ENCODE measurements at places on chromosomes 11 and 22. TPM values are rescaled to one million over a fixed set of nuclear protein-coding genes. Genes with fewer than 3 reads are reported as not detected.

DNA sequence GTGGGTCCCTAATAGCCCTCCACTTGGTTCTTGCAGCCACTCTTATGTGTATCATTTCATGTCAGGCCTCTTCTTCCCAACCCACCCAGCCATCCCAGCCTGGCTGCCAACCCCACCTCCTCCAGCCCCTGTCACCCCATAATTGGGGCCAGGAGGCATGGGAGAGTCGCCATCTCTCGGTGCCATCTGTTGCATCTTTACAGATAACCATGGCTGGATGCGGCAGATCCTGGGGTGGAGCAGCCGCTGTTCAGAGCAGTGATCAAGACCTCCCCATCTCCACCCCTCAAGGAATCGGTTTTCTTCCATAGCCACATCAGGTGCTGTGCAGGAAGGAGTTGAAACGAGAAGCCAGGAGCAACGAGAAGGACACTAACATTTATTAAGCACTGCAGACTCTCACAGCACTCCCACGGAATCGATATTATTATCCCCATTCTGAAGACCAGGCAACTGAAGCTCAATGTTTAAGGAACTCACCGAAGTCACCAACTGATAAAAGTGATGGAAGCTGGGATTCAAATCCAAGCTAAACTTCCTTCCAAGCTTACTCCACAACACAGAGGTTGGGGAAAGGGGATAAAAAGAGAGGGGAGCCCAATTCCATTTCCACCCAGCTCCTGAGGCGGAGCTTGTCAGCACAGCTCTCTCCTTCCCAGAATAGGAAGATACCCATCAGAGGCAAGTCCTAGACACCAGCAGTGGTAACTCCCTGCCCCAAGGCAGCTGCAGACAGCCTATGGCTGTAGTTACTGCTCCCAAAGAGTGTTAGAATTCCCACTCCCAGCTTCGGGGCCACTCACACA lies 2.7 kb downstream of the SLC43A1 start:
- H3K4me3 ChIP-seq: no peak overlapping the region
- peaks cover 4% of the 10 kb centered on the region for H3K4me1 ChIP-seq
- H3K36me3 ChIP-seq: no peaks in the 10 kb centered on the region

GRCh38 chr11:111336582-111337256 lies 38.4 kb downstream of the POU2AF3 start:
- no peaks in the 10 kb centered on the region for H3K27me3 ChIP-seq
- peaks cover 12% of the 10 kb centered on the region for H3K4me1 ChIP-seq
- no peaks in the 10 kb centered on the region for H3K36me3 ChIP-seq
- no peak overlapping the region for H3K4me3 ChIP-seq
- H3K27ac ChIP-seq: no peak overlapping the region

Gene CADM1
- 49.6 TPM for total RNA-seq

DNA sequence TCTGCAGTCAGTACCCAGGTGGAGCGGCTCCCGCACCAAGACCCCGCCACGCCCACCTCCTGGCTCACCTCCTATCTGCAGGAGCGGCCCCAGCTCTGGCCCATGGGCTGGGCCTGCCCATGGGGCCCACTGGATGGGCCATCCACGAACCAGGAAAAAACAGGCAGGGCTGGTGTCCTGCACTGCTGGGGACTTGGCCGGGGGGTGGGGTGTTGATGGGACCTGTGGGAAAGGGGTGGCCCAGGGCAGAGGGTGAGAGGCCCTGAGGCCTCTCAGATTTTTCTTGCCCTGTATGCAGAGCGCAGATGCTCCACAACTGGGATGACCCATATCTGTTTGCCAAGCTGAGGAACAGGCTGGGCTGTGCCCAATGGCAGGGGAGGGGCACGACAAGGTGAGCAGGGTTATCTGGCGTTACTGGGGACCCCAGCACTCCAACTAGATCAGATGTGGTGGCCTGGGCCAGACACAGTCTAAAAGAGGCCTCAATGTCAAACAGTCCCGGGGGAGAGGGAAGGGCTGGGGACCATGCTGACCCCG lies 2.7 kb upstream of the PIM3 start:
- no peak overlapping the region for H3K27ac ChIP-seq
- DNase-seq: no peak
- H3K4me3 ChIP-seq: no peak overlapping the region

DNA sequence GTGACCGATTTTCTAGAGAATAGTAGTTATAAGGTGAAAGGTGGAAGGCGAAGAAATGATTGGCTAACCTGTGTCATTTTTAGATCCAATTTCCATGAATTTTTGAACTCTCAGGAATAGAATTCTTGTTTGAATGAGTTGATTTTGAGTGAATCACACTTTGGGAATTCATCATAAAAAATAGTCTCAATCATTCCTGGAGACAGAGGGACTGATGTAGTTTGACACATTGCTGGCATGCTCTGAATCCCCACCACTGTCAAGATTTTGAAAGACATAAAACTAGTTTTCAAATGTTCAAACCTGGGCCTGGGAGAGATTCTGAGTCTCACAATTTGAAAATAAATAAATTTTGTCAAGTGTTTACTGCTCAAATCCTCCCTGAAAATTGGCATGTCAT lies 861.4 kb upstream of the RAG2 start:
- H3K4me1 ChIP-seq: no peaks in the 10 kb centered on the region
- no peaks in the 10 kb centered on the region for H3K36me3 ChIP-seq
- no peak overlapping the region for H3K27ac ChIP-seq
- H3K4me3 ChIP-seq: no peak overlapping the region

DNA sequence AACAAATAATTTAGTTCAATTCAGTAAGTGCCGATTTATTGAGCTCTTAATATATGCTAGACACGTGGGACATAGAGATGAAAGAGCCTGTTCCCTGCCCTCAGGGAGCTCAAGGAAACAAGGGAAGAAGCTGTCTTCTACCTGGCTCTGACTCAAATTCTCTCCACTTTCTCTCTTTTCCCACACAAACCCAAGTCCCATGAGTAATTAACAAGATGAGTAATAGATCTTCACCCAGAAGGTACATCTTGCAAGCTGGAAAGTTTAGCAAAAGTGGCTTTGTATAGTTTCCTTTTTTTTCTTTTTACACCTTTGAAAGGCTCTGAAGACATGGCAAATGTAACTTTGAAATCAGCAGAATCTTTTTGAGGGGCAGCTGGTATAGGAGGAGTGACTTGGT lies 48.2 kb upstream of the CHST1 start:
- H3K27ac ChIP-seq: no peak overlapping the region
- H3K27me3 ChIP-seq: no peaks in the 10 kb centered on the region
- no peak for DNase-seq
- no peaks in the 10 kb centered on the region for H3K4me1 ChIP-seq
- no peak overlapping the region for H3K4me3 ChIP-seq

GRCh38 chr11:73980001-73980961 lies 2.4 kb downstream of the UCP2 start:
- H3K36me3 ChIP-seq: no peaks in the 10 kb centered on the region
- H3K4me1 ChIP-seq: no peaks in the 10 kb centered on the region
- H3K27me3 ChIP-seq: no peaks in the 10 kb centered on the region
- no peak overlapping the region for H3K4me3 ChIP-seq
- no peak overlapping the region for H3K27ac ChIP-seq

DNA sequence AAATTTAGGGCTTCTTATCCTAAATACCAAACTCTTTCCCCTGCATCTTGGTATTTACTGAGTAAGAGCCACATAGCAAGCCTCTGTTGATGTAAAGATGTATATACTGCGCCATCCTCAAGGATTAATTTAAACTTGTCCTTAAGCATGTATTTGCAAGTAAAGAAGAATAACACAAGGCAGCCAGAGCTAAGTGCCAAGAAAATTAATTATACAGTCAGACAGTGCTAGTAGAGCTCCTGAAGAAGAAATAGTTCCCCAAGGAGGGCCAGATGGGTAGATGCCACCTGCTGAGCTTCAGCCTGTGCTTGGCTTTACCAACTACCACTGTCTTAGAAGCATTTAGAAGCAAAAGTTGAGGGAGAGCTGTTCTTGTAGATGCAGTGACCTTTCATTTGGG lies 470.0 kb downstream of the BUD13 start:
- no peak overlapping the region for H3K4me3 ChIP-seq
- no peak for DNase-seq
- H3K27ac ChIP-seq: no peak overlapping the region
- no peaks in the 10 kb centered on the region for H3K36me3 ChIP-seq

Gene ABTB2
- 3.0 TPM for total RNA-seq
